Suppressor macrophage treated with lipopolysaccharide for 1 hour (primary cell): ENCODE measurements at places on chromosomes 6 and 20.

DNA sequence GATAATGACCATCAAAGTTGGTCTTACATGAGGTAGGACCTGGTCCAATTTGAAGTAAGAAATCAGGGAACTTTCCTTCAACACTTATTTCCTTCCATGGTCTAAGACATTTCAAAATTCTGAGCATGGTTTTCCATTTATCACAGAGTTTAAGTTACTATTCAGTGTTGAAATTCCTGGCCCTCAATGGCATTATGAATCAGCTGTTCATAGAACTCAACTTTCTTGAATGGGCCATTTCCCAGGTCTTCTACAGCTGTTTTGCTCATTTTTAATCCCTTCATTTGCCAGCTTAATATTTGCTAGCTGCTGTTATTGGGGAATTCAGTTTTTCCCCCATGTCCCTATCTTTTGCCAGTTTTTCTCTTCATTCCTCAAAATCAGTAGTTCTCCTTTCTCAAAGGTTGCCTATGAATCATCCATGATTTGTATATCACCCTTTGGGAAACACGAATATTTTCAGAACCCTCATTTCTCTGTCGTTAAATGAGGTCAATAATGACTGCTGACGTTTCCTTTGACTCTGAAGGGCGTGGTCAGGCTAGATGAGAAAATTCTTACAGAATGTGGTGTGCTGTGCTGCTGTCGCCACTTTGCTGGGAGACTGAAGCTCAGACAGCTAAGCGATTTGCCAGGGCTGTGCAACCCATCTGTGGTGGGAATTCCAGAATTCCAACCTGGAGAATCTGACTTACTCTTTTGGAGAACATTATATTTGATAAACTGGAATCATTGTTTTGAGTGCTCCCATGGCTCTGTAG is 216.5 kb upstream of the FLRT3 start:
- DNase-seq: no peak

GRCh38 chr6:160477901-160478300 is 129.7 kb downstream of the SLC22A3 start:
- DNase-seq: no peak

DNA sequence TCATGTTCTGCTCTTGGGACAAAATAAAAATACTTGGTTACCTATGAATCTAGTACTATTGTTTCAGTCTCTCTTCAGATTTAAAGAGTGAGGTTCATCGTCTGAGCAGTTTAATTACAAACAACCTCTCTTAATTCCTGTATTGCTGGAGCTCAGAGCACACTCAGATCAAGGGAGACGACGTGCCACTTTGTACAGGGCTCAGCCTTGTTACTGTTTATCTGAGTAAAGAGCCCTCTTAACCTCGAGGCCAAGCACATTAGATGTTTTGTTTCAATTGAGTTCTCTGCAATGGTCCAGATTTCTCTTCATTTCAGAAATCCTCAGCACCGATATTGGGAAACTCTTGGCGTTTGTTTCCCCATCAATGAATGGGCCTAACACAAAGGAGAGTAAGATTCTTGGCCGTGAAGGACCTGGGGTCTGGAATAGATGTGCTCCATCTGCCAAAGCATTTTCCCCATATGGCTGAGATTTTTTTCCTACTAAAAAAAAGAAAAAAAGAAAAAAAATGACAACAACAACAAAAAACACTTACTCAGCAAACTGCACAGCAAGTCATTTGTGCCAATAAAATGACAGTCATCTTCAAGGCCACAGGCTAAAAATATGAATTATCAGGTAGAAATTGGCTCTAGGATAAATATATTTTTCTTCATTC is 82.6 kb upstream of the CCN6 start:
- no peak for DNase-seq

DNA sequence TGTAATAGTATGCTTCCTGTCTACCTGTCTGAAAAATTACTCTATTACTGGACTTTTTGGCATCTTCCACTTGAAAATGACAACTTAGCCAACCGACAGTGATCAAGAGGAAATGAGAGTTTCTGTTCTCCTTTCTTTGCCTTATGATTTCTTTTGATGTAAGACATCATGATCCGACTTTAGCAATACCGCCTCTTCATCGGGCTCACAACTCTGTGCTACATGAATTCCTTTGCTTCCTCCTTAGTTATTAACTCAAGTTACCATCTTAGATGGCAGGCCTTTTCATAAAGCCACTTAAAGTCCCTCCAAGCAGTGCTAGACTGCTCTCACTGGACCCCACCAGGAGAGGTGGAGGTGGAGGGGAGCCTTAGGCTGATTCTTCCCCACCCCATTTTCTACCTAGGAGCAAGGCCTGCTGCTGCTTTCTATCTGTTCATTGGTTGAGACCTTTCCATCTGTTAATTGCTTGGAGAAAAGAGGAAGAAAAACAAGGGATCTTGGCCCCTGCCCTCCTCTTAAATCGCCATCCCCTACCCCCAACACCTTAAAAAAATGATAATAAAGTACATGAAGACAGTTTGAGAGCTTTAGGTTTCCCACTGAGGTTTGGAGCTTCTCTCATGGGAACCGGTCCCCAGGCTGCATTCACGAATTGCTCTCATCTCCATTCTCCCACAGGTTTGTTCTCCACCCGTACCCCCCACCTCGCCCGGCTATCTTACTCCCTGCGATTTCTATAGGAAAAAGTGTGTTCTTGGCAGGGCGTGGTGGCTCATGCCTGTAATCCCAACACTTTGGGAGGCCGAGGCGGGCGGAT is 21.6 kb upstream of the MCM3 start:
- peak; percentile 84 for DNase-seq
